ENCODE measurements at places on chromosomes 1 and 21.

GRCh38 chr21:21039624-21040170 lies 41.5 kb downstream of the NCAM2 start:
- no peak for DNase-seq

- DNase-seq: no peak
Observed at GRCh38 chr1:237429252-237429651, 387.3 kb downstream of the RYR2 start.

- no peak for DNase-seq
Observed at GRCh38 chr1:153246018-153246417, 13.5 kb upstream of the LORICRIN start.

GRCh38 chr1:9466780-9467758 lies 72.2 kb upstream of the SLC25A33 start:
- DNase-seq: no peak

DNA sequence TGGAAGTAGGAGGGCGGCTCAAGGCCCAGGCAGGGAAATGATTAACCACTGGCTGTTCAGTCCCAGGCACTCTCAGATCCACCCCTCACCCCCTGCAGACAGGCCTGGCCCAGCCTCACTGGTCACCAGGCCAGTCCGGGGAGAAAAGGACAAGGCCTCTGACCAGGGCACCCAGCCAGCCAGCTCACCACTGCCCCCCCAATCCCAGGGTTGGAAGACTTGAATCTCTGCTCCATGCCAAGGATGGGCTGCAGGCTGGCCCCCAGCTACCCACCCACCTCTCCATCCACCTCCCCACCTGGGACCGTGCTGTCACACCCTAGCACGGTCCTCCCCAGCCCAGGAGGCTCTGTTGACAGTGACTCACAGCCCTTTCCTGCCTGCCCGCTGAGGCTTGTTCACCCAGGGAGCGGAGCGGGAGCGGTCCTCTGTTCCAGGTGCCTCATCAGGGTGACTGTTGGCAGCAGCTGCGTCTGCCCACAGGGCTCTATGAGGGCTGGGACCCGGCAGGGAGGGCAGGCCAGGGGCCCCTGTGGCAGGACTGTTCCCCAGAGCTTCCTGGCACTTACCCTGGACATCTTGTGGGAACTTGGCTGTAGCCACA lies 2.2 kb downstream of the LAD1 start:
- no peak for DNase-seq

GRCh38 chr1:167728818-167729410 lies 7.1 kb downstream of the MPZL1 start:
- DNase-seq: no peak

- no peak for DNase-seq
Observed at GRCh38 chr1:2090216-2090890, 40.1 kb downstream of the PRKCZ start.

GRCh38 chr1:163357378-163357777 lies 35.6 kb downstream of the NUF2 start:
- no peak for DNase-seq

- no peak for DNase-seq
Observed at GRCh38 chr21:28590676-28591075, 402.0 kb downstream of the LTN1 start.

DNA sequence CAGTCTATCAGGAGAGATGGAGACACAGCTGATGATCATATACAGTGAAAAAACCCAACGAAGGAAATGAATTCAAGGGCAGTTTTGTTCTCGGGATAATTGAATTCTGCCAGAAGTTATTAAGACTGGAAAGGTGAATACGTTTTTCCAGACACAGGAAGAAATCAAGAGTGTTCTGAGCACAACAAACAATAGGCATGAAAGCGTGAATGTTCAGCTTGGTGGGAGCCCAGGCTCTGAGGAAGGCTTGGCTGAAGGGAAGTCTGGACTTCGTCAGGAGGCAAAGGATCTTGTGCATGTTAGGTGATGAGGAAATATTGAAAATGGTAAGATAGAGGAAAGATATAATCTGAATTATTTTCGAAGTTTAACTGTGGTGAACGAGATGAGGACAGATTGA lies 50.4 kb downstream of the CYYR1 start:
- DNase-seq: no peak

DNA sequence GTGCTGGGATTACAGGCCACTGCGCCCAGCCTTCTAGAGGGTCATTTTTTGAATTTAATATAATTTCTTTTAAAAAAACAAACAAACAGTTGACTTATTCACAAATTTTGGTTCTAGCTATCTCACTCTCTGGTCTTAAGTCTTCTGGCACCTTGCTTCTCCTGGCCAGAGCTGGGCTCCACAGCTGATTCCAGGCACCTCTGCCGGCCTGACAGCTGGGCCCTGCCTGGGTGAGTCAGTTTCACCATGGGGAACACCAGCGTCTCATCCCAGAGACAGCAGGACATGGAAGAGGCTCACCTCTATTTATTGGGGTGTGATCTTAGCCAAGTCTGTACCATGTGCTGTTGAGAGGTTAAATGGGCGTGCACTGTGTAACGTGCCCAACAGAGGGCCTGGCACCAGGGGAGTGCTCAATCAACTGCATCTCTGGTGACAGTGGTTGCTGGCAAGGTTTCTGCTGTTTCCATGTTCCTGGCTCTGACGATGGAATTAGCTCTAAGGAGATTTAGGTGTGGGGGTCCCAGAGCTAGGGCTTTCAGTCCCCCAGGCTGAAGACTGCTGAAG lies 956 bp downstream of the CPLANE2 start:
- DNase-seq: no peak

DNA sequence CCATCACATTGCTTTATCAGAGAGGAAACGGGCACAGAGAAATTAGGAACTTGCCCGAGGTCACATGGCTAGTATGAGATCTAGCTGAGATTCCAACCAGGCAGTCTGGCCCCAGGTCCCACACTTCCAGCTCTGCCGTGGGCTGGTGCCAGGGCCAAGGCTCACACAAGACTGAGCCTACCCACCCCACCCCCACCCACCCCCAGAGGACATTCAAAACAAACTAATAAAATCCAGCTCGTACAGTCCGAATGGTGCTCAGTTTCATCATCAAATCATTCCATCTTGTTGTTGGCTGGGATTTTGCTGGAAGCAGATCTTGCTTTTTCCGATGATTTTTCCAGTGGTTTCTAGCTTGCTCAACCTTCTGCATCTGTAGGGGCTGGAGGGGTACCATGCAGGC lies 27.9 kb downstream of the MATN1 start:
- no peak for DNase-seq

DNA sequence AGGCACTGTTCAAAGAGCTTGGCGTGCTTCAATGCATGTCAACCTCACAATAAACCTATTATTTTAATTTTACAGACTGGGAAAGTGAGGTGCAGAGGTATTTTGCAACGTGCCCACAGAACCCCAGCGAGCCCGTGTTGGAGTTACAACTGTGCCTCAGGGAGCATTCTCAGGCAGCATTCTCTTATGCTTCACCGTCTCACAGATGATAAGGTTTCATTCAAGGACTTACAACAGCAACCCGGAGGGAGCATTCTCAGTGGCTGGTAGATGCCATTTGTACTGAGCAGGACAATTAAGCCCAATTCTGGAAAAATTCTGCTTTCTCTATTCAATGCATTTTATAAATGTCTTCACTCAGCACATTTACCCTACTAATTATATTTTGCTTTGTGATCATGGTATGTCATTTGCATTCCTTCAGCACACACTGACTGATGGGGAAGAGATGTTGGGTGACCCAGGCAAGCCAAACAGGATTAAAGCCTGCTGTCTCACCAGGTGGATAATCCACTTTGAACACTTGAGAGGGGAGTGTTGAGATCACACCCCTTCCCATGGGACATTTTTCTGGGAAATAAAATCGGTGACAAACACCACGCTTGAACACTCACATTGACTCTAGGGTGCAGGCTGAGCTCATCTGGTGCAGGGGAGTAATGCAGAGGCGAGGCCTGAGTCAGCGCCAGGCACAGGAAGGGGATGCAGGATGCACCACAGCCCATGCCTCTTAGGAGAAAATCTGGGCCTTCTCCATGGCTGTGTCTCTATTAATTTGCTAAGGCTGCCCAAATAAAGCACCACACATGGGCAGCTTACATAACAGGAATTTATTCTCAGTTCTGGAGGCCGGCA lies 113.9 kb downstream of the CLIC6 start:
- DNase-seq: no peak

DNA sequence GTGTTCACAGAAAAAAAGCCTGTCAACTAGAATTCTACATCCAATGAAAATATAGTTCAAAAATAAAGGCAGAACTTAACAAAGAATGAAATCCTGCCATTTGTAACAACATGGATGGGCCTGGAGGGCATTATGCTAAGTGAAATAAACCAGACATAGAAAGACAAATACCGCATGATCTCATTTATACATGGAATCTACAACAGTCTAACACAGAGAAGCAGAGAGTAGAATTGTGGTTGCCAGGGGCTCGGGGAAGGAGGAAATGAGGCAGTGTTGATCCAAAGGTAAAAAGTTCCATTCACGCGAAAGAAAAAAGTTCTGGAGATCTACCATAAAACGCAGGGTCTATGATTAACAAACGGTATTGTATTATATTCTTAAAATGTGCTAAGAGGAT lies 282.6 kb downstream of the MRPL39 start:
- no peak for DNase-seq

- DNase-seq: no peak
Observed at GRCh38 chr1:44267438-44267837, 54.2 kb downstream of the DMAP1 start.

DNA sequence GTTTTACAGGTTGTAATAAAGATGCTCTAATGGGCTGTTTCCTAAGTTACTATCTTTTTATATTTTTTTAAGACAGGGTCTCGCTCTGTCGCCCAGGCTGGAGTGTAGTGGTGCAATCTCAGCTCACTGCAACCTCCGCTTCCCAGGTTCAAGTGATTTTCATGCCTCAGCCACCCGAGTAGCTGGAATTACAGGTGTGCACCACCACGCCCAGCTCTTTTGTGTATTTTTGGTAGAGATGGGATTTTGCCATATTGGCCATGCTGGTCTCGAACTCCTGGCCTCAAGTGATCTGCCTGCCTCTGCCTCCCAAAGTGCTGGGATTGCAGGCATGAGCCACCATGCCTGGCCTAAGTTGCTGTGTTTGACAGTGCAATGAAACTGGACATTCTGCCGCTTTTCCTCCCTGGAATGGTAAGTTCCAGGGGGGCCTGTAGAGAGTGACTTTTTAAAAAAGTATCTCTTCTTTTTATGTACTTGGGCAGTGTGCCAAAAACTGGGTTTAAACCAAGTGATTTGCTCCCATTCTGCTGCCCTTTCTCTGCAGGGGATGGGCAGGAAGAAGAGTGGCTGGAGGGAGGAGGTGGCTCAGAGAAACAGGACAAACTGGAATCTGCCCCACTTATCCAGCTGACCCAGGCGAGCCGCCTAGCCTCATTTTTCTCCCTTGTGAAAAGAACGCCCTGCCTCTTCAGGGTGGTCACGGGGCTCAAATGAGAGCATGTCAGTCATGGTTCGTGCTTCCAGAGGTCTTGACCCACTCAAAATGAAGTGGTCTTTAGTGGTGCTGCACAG lies 2.3 kb downstream of the SLC37A1 start:
- no peak for DNase-seq

GRCh38 chr1:10678852-10679251 lies 117.6 kb downstream of the CASZ1 start:
- no peak for DNase-seq

GRCh38 chr21:25577424-25578055 lies 29.7 kb downstream of the MRPL39 start:
- DNase-seq: no peak

DNA sequence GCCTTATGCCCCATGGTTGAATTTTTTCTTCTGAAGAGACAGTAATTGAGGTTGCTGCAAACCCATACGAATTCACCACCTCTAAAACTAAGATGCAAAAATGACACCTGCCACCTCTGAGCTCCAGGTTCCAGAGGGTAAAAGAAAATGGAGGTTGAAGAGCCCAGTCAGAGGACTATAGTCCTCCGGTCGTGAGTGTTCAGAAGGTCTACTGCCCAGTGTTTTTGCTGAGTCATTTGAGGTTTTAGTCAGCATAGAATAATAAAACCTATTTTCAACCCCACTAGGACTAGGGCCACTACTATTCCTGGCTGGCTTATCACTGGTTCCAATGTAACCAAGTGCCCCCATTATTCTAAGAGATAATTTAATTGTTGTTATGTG lies 12.9 kb upstream of the SLAMF7 start:
- DNase-seq: no peak

- no peak for DNase-seq
Observed at GRCh38 chr1:226989085-226989920, 49.2 kb downstream of the COQ8A start.

- no peak for DNase-seq
Observed at GRCh38 chr1:233229288-233229687, 66.2 kb downstream of the PCNX2 start.

DNA sequence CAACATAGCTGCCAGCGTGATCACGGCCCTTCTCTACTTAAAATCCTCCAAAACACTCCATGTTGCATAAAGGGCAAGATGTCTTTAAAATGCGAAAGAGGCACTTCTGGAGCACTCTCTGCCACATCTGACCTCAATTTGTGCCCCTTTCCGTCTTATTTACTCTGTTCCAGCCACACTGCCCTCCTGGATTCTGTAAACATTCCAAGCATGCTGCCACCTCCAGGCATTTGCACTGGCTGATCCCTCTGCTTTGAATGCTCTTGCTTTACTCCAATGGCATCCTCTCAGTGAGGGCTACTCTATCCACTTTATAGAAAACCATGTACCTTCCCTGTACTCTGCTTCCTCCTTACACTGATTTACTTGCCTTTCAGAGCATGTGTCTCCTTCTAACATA lies 5.3 kb upstream of the RGS7 start:
- DNase-seq: no peak

DNA sequence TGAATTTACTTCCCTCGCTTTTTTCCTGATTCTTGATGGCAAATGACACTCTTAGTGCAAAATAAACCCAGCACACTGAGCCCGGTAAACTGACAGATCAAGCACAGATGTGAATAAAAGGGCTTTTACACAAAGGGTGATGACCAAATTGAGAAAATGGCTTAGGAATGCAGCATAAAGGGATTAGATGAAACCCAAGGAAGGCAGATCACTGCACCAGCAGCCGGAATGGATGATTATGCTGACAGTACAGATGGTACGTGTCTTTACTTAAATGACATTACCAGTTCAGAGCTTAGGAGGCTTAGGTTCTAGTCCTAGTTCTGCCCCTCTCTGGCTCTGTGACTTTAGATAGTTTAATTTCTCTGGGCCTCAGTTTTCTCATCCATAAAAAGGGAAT lies 12.0 kb downstream of the PKP1 start:
- DNase-seq: no peak

DNA sequence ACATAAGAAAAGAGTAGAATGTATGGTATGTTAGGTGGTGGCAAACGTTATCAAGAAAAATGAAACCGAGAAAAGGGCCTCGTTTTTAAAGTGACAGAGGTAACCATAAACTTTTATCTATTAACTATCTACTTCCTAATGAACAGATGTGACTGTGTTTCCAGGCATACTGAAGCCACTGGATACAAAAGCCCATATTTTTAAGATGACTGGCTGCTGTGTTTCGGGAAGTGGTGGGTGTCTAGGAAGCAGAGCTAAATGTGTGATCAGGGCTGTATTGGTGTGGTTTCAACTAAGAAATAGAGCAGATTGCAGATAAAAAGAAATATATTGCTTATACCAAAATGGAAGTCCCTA lies 71.8 kb downstream of the CHRM3 start:
- DNase-seq: no peak

Data from GM12864 (cell line).